G401 (cell line): ENCODE measurements at places on chromosomes 3 and 15.

GRCh38 chr3:97884586-97885123 is 62.8 kb downstream of the CRYBG3 start:
- no peak for DNase-seq

DNA sequence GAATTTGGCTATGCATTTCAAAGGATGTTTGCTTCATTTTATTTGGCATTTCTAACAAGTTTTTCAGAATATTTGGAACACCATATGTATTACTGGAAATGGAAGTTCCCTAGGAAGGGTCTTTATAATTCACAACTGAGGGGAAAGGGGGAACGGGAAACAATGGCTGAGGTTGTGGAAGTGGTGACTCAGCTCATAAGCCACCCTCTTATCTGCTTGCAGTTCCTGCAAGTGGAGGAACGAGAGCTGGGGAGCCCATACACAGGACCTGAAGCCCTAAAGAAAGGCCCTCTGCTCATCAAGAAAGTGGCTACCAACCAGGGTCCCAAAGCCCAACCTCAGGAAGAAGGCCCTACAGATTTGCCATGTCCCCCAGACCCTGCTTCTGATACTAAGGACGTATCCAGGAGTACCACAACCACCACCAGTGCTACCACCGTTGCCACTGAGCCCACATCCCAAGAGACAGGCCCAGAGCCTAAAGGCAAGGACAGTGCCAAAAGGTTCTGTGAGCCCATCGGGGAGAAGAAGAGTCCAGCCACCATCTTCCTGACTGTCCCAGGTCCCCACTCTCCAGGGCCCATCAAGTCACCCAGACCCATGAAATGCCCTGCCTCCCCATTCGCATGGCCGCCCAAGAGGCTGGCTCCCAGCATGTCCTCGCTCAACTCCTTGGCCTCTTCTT is 37.9 kb downstream of the ESYT3 start:
- DNase-seq = no peak

DNA sequence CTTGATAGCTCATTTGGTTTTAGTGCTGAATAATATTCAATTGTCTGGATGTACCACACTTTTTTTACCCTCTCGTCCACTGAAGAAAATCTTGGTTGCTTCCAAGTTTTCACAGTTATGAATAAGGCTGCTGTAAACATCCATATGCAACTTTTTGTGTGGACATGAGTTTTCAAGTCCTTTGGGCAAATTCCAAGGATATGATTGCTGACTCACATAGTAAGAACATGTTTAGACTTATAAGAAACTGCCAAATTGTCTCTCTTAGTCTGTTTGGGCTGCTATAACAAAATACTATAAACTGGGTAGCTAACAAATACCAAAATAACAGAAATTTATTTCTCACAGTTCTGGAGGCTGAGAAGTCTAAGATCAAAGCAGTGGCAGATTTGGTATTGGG is 59.5 kb upstream of the TNFSF10 start:
- no peak for DNase-seq

- DNase-seq = no peak
Observed at GRCh38 chr15:89429023-89429422, 67.4 kb downstream of the RHCG start.

DNA sequence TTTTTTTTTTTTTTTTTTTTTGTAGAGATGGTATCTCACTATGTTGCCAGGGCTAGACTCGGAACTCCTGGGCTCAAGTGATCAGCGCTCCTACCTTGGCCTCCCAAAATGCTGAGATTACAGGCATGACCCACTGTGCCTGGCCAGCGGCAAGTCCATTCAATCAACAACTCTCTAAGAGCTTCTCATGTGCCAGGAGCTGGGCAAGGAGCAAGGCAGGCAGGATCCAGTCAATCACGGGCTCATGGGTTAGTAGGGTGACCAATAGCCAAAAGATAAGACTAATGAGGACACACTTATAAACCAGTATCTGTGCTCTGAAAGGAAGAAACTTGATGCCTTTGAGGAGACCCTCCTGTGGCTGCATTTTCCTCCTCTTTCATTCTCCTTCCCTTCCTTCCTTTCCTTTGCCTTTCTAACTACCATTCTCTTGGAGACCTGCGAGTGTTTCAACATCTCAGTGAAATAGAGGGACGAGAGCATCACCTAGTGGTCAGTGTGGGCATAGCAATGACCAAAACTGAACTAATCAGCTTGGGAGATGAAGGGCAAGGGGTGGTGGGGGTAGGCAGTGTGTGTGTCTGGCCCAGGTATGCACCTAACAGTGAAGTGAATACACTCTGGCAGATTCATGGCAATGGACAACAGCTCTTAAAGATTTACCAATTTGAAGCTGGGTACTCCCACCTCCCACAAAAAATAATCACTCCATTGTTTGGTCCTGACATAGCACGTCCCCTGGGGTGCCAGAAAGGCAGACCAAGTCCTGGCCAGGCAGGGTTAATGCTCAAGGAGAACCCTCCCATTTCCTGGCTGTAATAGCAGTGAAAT is 6.3 kb downstream of the RPP25 start:
- peak; percentile 87 for DNase-seq

DNA sequence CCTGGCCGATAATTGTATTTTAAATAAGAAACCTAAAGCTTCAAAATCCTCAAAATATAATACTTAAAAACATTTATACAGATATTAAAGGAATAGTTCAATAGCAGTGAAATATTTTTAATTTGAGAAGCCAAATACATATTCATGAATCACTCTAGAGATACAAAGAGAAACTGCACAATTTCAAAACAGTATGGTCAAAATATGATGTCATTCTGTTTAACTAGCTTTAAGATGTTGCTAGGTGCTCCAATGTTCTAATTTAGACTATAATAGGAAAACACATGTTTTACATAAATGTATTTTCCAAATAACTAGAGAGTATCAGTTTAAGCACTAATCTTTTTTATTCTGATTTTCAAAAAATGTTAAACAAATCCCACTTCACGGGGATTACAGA is 10.3 kb upstream of the NRROS start:
- no peak for DNase-seq

- no peak for DNase-seq
Observed at GRCh38 chr3:88535563-88535962, 385.8 kb downstream of the C3orf38 start.

DNA sequence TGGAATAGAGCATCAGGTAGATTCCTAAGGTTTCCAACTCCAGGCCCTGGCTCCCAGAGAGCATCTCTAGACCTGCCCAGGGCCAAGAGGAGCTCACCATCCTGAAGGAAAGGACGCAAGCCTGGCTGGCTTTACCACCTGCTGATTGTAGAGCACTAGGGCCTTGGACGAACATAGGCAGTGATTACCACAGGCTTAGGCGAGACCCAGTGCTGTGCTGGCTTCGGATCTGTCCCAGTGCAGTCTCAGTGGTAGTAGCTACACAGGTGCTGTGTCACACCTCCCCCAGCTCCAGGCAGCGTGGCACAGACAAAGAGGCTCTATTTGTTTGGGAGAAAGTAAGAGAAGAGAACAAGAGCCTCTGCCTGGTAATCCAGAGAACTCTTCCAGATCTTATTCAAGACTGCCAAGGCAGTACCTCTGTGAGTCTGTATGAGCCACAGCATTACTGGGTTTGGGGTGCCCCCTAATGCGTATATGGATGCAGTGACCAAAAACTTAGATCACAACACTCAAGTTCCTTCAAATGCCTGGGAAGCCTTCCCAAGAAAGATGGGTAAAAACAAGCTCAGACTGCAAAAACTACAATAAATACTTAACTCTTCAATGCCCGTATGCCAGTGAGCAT is 25.4 kb downstream of the ISG20 start:
- peak; percentile 66 for DNase-seq

DNA sequence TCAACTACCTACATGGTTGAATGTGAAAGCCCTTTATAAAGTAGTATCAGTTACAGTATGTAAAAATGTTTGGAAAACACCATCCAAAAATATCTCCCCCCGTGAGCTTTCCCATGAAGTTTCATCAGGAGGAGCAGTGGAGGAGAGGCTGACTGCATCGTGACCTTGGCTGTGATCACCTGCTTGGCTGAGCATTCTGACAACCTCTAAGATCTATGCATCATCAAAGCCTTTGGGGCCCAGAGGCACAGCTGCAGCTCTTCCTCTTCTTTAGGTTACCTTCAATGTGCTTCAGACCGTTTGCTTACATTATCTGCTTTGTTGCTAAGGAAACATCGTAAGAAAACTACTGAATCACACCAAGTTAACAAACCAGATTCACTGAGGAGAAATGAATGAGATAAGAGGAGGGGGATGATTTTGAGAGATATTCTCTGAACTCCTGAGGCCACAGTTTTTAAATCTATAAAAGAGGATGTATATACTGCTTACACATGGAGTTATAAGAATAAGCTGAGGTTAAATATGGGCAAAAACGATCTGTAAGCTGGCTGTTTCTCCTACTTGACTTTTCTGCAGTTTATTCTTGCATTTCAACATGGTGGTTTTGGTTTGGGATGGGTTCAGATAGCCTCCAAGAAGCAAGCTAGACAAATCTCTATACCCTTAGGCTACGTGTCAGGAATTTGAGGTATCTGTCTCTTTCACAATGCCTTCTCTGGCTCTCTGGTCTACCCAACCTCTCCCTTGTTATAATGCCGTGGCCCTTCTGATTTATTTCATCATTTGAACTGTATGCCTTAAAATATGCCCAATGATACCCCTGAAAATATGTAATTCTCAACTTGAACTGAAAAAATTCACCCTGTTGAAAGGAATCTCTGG is 4.0 kb downstream of the GCSAM start:
- DNase-seq = no peak

DNA sequence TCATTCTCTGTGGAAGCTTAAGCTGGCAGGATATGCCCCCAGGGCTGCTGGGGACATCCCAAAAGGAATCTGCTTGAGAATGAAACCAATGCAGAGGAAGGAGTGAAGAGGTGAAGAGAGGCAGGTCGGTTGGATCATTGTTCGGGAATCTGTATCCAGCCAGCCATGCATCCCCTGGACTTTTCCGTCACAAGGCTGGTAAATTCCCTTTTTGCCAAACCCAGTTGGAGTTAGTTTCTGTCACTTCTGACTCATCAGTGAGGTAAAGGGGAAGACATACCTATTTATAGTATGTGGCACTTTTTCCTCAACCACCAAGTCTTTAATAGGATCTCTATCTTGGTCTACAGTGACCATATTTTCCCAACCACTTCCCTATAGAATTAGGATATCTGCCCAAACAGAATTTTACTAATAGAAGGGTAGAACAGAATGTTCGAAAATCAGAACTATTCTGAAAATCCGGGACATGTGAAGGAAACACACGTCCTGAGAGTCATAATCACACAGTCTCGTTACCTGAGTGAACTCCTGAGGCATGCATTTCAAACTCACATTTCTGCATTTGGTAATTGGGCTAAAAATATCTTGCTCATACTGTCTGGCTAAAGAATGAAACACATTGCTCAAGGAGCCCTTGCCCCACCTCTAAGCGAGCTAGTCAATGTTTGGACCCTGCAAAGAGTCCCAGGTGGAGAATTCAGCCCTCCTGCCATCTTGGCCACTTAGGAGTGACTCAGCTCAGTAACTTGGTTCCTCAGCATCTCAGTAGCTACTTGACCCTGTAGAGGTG is 289.7 kb upstream of the ADAMTS9 start:
- no peak for DNase-seq

GRCh38 chr3:10389995-10390394 is 69.1 kb upstream of the SEC13 start:
- DNase-seq = no peak

- DNase-seq = no peak
Observed at GRCh38 chr3:38062809-38063208, 23.8 kb downstream of the DLEC1 start.

- DNase-seq = no peak
Observed at GRCh38 chr15:101453123-101454120, 36.1 kb downstream of the PCSK6 start.

DNA sequence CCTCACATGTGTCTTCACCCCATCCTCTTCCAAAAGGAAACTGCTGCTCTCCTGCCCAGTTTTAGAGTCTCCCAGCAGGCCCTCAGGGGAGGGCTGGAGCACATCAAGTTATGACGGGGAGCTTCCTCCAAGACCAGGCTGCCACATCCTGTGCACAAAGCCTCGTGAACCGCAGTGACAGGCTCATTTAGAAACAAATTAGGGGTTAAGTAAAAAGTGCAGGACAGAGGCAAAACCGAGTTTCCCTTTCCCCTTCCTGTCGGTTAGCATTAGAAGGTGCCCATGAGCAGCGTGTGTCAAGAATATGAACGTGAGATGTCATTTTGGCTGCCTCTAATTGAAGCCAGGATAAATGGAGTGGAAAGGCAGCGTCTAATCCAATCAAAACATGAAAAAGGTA is 199.7 kb downstream of the ARRDC4 start:
- no peak for DNase-seq

GRCh38 chr15:37891766-37892368 is 42.6 kb upstream of the TMCO5A start:
- DNase-seq = peak; percentile 47

DNA sequence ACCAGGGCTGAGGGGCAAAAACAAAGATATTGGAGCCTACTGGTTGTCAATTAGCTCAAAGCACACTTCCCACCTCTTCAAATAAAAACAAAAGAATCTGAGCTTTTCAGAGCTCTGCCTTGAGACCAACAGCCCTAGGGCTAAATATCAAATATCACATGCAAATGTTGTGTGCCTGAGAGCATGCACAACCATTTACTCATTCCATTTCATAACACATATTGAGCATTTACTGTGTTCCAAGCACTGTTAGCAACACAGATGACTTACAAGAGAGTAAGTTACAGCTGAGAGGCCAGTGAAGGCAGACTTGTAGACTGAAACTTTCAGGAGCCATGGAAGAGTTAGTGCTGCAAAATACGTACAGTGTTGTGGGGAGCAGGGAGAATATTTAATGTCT is 222.4 kb downstream of the CPNE4 start:
- DNase-seq = no peak

DNA sequence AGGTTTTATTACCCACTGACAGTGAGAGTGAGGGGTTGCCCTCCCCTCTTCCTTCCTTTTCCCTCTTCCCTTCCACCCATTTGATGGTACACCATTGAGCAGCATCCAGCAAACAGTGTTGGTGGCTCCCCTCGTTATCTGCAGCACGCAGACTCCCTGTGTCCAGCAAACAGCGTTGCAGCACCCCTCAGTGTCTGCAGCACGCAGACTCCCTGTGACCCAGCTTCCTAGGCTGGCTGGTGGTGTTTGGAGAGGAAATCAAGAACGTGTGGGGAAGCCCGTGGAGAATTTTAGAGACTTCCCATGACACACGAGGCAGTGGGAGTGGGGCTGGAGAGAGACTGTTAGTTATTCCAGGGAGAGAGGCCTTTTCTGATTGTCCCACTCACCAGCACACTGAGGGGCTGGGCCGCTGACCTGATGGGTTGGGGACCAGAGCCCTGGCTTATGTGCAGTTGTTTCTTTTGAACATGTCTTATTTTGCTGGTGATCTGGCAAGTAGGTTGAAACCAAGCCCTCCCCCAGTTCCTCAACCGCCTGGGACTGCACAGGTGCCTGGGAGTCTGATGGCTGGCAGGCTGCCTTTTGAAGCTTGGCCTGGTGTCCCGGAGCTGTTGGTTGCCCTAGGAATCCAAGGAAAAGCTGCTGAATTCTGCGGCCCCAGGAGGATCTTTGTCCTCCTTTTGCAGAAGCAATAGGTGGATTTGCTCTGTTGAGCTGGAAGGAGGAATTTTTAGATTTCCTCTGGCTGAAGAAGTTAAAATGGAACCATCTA is 19.0 kb downstream of the APBA2 start:
- DNase-seq = peak; percentile 95
